ENCODE measurements at places on chromosomes 11 and 22.

DNA sequence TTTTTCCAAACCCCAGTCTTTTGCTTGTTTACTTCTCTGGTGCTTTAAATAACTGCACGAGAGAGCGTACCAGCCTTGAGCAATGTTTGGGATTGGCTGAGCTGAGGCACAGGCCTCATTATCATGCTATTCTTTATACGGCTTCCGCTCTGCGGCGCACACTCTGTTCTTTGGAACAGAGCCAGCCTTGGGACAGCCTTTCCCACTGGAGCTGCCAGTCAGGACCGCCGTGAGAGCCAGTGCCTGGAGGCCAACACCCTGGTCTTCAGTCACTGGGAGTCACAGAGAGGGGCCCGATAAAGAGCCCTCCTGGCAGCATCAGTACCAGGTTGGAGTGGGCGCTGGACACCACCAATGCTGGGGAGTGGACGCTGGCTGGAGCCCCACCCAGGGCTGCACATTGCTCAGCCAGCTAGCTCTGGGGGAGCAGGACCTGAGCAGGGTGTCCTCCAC lies 125.6 kb downstream of the BCR start:
- DNase-seq: no peak

GRCh38 chr11:69473276-69473845 lies 8.1 kb upstream of the LINC01488 start:
- DNase-seq: no peak

DNA sequence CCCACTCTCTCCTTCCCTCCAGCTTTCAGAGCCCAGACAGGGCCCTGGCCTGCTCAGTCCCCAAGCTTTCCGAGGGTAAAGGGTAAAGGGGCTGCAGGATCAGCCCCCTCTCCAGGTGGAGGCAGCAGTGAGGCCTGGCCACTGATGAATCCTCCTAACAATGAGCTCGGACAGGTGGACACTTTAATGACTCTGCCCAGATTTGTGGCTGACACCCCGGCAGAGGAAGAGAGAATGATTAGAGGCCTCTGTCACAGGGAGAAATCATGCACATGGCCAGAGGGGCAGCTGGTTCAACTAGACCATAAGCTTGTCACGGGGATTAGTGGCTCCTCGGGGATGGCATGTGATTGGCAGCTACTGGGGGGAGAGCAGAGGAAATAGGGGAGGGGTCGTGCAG lies 587.5 kb upstream of the B3GAT1 start:
- DNase-seq: peak; percentile 59

- no peak for DNase-seq
These were observed 35.9 kb upstream of the TRIM29 start for GRCh38 chr11:120173807-120174206.

- DNase-seq: no peak
These were observed 599.2 kb downstream of the SOX6 start for GRCh38 chr11:15757048-15757698.

DNA sequence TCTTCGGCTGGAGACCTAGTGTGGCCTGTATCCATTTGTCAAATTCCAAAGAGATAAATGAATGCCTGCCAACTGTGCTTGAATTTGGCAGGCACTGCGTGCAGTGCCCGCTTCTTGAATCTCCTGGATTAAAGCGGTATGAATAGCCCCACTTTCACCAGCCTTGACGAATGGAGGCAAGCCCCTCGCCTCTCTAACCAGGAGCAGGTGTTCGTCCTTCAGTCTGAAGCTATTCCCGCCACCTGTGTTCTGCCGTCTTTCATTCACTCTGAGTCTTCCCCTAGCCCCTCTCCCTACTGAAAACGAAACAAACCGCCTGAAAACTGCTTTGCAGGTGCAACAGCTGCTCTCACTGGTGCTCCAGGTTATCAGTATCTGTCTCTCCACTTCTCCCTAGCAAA lies 11.2 kb downstream of the NLRP14 start:
- no peak for DNase-seq
